ENCODE measurements at places on chromosomes 12 and 14.

DNA sequence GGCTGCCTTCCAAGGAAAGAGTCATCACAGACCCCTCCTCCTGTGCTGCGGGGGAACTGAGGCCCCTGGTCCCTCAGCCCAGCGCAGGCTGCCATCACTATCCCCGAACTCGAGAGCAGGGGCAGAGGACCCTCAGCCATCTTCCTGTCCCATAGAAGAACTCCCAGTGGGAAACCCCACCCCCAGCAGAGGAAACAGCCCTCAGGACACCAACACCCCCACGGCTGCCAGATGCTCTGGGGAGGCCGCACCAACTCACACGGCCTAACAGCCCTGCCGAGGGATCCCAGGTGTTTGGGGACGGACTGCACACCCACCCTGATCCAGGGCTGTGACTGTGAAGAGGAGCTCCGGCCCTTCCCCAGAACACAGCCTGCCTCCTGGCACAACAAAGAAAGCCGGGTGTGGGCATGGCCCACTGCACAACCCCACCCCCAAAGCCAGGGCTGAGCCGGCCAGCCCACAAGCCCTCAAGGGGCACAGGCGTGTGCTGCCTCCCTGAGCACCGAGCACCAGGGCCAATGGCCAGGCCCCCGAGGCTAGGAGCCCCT is 16.3 kb upstream of the C14orf180 start:
- DNase-seq = no peak

DNA sequence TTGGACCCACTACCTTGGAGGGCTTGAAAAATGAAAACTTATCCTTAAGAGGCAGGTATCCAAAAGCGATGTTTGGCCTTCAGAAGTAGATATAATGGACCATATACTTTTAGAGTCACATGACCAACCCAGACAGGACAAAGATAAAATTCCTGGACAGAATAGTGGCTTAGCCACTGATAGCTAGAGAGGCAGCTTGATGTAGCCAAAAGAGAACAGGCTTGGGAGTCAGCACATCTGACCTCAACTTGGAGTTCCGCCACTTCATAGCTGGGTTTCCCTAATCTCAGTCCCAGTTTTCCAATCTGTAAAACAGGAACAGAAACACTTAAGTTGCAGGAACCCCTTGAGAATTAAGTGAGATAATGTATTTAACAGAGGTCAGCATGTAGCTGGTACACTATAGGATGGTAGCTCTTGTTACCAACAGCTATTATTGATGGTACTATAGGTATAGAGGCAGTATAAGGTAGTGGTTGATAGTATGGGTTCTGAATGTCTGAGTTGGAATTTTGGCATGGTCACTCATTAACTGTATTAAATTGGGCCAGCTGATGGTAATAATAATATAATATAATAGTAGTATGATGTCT is 63.2 kb upstream of the USP44 start:
- DNase-seq = no peak

GRCh38 chr12:72828662-72829324 is 556.6 kb downstream of the TRHDE start:
- no peak for DNase-seq

- DNase-seq = no peak
These were observed 21.7 kb upstream of the HELB start for GRCh38 chr12:66280561-66280960.

- DNase-seq = no peak
These were observed 127.4 kb downstream of the CCER1 start for GRCh38 chr12:90827567-90827966.

All from renal cortex interstitium (tissue), 15 donors.